ENCODE measurements at places on chromosomes 11 and 22.

GRCh38 chr22:19892925-19893324 is 38.3 kb upstream of the GNB1L start:
- DNase-seq = no peak

- no peak for DNase-seq
Observed at GRCh38 chr22:22164541-22165272, 79.9 kb upstream of the VPREB1 start.

- no peak for DNase-seq
Observed at GRCh38 chr22:19674129-19674928, 40.0 kb upstream of the SEPTIN5 start.

- no peak for DNase-seq
Observed at GRCh38 chr11:108340973-108341372, 118.1 kb downstream of the ATM start.

- DNase-seq = no peak
Observed at GRCh38 chr11:19849107-19849789, 136.6 kb downstream of the NAV2 start.

GRCh38 chr11:113663567-113663966 is 42.5 kb downstream of the TMPRSS5 start:
- DNase-seq = no peak
